ENCODE measurements at places on chromosomes 3 and 15.

DNA sequence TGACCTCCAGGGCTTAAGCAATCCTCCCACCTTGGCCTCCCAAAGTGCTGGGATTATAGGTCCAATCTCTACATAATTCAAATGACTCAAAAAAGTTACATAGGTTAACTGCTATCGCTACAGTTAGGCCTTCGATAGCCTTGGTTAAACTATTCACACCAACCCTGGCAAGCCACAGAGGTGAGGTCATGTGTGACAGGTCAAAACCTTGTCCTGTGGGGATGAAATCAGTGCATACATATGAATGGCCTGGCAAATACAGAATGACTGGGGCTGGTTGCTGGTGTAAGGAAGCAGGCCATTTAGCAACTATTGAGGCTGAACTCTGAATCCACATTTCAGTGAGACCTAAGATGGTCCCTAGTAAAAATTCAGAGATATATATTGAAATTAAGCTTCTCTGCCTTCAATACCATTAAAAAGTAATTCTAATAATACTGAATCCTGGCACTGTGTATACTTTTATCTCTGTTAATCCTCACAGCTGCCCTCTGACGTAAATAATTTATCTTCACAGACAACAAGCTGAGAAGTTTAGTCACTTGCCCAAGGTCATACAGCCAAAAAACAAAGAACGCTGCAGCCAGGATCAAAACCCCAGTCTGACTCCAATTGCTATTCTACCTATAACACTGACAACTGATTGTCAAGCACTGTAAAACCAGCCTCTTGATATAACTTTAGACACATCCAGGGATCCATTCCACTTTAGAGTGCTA is 35.3 kb downstream of the MKRN2 start:
- DNase-seq: no peak

- no peak for DNase-seq
Measured at GRCh38 chr3:34212175-34212574, 413.7 kb downstream of the PDCD6IP start.

DNA sequence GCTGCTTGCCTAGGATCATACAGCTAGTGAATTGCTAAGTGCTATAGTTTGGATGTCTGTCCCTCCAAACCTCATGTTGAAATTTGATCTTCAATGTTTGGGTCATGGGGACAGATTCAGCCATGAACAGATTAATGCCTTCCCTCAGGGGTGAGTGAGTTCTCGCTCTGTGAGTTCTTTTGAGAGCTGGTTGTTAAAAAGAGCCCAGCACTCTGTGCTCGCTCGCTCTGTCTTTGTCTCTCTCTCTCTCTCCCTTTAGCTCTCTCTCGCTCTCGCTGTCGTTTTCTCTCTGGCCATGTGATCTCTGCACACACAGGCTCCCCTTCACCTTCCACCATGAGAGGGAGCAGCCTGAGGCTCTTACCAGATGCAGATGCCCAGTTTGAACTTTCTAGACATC is 14.9 kb downstream of the TRH start:
- no peak for DNase-seq

- DNase-seq: no peak
Measured at GRCh38 chr15:79991826-79992225, 20.8 kb upstream of the BCL2A1 start.

- DNase-seq: no peak
Measured at GRCh38 chr15:82903511-82903910, 49.0 kb downstream of the HOMER2 start.

- DNase-seq: no peak
Measured at GRCh38 chr3:60064210-60065178, 1014.7 kb upstream of the CFAP20DC start.

DNA sequence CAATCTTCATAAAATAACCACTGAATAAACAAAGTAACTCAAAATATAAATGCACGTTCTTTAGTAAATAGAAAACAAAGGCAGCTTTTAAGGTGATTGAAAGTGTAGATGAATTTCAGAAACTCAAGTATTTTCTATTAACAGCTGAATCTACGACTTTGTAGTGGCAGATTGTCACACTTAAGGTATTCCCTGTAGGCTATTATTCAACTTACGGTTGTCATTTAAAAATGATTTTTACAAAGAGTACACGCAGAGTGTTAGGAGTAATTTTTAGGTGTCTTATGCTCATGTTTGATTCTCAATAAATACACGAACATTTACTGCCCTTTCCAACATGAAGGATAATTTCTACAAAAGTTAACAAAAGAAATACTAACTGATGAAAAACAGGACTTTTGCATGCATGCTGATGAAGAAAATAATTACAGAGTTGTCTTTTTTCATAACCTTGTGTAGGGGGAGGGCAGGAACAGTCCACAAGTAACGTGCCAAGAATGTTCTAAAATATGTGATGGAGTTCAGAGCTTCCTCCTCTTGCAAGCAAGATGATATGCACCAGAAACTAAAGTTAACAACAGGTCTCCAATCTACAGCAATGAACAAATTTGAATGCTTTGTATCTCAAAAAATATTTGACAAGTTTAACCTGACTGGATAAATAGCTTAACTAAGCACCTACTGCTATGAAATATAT is 16.7 kb downstream of the DCBLD2 start:
- no peak for DNase-seq

DNA sequence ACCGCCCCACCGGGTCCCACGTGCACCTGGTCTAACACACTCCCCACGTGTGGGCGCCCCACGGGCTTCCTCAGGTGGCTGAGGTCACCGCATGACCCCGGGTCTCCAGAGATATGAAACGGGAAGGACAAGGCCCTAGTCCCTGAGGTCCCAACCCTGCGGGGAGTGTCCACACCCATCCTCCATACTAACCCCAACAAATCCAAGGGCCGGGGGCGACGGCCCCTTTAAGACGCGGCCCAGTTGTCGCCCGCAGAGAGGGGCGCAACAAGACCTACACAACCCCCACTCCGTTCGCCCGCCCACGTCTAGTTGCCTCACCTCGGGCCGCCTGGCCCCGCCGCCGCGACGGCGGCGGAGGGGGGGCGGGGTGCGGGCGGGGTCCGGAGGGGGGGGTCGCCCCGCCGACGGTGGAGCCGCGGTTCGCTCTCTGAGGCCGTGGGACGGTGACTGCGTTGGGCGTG is 396 bp downstream of the INO80 start:
- DNase-seq: peak; percentile 65

- DNase-seq: no peak
Measured at GRCh38 chr3:188974856-188975599, 196.7 kb upstream of the TPRG1 start.

- no peak for DNase-seq
Measured at GRCh38 chr15:75213768-75214221, 12.1 kb downstream of the C15orf39 start.

DNA sequence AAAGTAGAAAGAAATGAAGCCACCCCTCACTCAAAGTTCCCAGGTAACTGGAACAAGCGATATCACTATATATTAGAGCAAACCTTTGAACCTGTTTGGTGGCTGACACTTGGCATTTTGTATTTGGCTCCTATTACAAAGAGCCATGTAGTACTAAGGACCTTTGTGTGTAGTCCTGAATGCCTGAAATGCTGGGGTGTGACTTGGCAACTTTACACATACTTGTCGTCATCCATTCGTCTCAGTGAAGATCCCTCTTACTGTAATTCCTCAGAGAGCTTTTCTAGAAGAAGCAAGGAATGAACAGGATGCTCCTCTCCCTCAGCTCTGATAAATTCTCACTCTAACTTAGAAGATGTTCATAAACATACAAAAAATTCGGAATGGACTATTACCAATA is 216.1 kb upstream of the CDIN1 start:
- DNase-seq: no peak
